ENCODE measurements at places on chromosomes 13 and 19.

DNA sequence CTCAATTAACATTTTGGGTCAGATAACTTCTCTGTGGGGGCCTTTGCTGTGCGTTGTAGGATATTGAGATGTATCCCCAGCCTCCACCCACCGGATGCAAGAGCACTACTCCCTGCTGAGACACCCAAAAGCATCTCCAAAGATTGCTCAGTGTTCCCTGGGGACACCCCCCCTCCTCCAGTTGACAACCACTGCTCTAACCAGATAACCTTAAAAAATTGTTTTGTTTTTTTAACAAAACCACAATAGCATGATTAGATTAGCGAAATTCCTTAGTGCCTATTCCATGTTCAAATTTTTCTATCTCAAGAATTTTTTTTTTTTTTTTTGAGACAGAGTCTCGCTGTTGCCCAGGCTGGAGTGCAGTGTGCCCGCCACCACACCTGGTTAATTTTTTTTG, 2.6 kb upstream of the EPN1 start:
- no peak for DNase-seq

GRCh38 chr13:69641773-69642172, 465.9 kb upstream of the ATXN8OS start:
- no peak for DNase-seq

- peak; percentile 28 for DNase-seq
These were observed 594 bp downstream of the ZNF146 start for GRCh38 chr19:36215276-36216123.

DNA sequence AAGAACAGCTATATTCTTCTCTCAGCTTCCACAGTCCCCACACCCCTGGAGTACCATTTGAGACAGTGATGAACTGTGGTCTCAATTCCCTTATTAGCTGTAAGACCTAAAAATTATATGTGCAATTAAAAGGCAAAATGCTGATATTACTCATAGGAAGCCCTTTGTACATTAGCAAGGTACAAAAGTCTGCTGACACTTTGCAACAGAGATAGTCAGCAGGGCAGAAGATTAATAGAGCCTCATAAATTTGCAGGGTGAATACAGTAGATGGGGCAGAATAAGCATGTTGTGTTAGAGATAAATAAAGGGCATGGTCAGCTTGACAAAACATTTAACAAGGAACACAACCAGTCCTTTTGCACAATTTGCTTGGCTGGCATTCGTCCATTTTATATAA, 210.0 kb upstream of the OBI1 start:
- DNase-seq = no peak

- no peak for DNase-seq
These were observed 142.2 kb downstream of the IRS2 start for GRCh38 chr13:109644069-109644750.

DNA sequence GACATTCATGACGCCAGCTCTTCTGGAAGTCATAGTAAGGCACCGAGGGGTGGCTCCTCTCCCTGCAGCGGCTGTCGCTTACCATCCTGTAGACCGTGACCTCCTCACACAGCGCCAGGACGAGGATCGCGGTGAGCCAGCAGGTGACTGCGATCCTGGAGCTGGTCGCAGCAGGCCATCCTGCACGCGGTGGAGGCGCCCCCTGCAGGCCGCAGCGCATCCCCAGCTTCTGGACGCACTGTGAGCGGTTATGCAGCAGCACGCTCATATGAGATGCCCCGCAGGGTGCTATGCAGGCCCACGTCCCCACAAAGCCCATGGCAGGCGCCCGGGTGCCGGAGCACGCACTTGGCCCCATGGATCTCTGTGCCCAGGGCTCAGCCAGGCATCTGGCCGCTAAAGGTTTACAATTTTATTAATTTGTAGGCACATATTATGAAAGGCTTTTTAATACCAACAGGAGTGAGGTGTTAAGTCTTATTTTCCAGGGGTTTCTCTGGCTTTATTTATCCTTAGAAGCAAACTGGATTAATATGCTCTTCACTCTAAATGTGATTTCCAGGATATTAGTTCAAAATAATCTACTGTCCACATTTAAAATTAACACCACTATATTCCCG, 35.6 kb upstream of the PSPC1 start:
- DNase-seq = no peak

Data from AG08395 (cell line).